CD14-positive monocyte (primary cell): ENCODE measurements at places on chromosomes 1 and 21.
A peak's percentile ranks its signal among the peaks of the same experiment; 100 is the strongest.

DNA sequence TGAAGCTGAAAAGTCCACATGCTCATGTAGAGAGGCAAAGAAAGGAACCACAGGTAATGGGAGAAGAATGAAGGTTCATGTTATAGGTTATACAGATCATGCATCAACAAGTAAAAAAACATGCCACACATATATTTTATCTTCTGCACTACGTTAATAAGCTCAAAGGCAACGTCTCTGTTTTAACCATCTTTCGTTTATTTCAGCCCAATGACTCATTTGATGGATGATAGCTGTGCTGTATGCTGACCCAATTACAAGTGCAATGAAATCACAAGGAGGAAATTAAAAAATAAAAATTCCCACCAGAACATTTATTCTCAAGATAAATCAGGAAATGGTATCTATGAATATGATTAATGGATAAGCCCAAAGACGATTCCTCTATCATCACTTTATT, 24.6 kb downstream of the XCL1 start:
- no peak overlapping the region for H3K27ac ChIP-seq
- H3K4me3 ChIP-seq, result no peak overlapping the region
- H3K27me3 ChIP-seq, result no peaks in the 10 kb centered on the region
- no peaks in the 10 kb centered on the region for H3K4me1 ChIP-seq
- no peaks in the 10 kb centered on the region for H3K36me3 ChIP-seq

GRCh38 chr1:44401256-44402228, 3.5 kb upstream of the RNF220 start:
- no peak for DNase-seq
- H3K4me3 ChIP-seq, result no peak overlapping the region
- no peaks in the 10 kb centered on the region for H3K36me3 ChIP-seq
- peaks cover 15% of the 10 kb centered on the region for H3K27me3 ChIP-seq
- no peak overlapping the region for H3K27ac ChIP-seq

DNA sequence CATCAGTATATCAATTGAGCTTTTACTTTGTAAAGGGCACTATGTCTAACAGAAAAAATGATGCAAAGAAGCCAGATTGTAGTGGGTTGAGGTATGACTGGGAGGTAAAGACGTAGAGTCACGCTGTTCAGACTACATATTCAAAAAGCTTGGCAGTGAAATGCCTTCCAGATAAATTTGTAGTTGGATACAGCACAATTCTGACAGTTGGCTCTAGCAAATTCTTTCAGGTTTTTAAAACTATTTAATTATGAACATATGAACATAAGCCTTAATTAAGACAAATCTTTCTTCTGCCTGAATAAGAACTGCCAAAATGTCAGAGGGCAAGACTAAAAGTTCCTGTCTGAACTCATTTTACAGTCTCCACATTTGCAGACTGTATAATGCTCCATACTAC, 118.8 kb downstream of the DPYD start:
- H3K27ac ChIP-seq, result peak overlapping the region; percentile 9
- H3K27me3 ChIP-seq, result no peaks in the 10 kb centered on the region
- no peak for DNase-seq
- peaks cover 20% of the 10 kb centered on the region for H3K36me3 ChIP-seq
- no peak overlapping the region for H3K4me3 ChIP-seq

DNA sequence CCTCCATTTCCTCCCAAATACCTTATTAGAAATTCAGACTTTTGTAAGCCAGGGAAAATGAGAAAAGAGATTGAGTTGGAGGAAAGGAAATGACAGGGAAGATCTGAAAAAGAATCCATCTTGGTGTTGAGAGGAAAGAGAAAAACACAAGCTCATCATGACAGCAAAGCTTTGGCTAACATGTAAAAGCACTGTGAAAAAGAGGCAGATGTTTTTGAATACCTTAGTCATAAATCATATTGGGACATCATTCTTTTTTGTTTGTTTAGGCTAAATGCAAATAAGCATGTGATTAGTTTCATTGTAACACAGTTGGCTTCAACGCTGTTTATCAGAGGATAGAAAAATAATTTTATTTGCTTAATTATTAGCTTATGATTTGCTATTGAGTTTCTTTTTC, 64.6 kb downstream of the LHX8 start:
- no peaks in the 10 kb centered on the region for H3K27me3 ChIP-seq
- no peaks in the 10 kb centered on the region for H3K36me3 ChIP-seq
- no peak for DNase-seq
- H3K4me3 ChIP-seq, result no peak overlapping the region
- H3K4me1 ChIP-seq, result no peaks in the 10 kb centered on the region

DNA sequence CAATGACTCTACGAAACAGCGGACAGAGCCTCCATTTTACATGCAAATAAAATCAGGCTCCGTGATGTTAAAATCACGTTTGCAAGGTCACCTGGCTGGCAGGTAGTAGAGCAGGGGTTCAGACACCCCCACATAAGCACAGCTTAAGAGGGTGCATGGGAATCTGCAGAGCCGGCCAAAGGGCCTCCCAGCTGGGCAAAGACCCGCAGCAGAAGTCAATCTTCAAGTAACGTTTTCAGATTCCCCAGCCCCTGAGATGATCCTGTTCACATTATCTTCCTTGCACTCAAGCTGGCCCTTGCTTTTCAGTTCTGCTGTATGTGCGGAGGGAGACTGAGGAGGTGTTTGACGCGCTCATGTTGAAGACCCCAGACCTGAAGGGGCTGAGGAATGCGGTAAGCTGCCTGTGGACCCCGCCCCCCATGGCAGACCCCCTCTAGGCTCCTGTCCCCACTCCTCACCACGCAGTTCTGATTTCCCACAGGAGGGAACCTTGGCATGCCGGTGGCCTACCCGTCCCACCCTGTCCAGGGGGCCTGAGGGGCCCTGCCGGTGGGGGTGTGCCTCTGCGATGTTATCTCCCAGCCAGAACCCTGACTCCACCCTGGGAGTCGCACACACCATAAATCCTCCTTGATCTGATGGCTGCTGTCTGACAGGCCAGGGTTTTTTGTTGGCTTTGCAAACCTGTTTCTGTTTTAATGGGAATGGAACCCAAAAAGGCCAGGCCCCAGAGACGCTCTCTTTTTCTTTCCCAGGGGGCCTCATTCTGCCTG, 28.2 kb downstream of the GRHL3 start:
- no peak overlapping the region for H3K4me3 ChIP-seq
- H3K36me3 ChIP-seq, result no peaks in the 10 kb centered on the region
- DNase-seq, result no peak
- no peaks in the 10 kb centered on the region for H3K27me3 ChIP-seq
- H3K4me1 ChIP-seq, result no peaks in the 10 kb centered on the region
- no peak overlapping the region for H3K27ac ChIP-seq

DNA sequence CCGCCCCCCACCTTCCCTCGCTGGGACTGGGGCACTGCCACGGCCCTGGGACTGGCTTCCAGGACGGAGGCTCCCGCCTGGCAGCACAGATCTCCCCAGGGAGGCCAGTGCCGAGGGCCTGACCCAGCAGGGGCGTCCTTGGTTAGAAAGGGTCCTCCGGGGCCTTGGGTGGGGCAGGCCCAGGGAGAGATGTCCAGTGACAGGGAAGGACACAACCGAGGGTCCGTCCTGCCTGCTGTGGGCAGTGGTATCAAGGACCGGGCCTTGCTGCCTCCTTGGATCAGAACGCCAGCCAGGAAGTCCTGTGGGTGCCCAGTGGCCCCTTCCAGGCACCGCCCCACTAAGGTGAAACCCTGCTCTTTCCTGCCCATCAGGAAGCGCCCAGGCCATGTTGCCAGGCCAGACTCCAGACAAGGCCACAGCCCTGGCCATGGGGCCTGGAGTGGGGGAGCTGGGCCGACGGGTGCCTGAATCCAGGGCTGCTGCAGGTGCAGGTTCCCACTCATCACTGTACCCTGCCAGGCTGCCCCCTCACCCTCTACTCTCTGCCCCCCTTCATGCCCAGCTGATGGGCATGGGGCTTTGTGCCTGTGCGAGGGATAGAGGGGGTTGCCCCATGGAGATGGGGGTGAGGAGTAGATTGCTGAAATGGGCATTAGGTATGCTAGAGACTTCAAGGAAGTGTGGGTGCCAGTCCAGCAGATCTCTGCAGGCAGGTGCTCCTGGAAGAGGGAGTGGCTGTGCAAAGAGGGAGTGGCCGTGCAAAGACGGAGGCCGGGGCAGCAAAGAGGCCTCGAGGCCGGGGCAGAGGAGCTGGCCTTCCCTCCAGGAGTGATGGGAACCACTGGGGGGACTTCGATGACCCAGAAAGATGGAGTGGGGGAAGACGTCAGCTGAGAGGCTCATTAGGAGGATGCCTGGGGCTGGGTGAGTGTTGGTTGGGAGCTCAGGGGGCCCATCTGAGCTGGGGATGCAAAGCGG, 2.2 kb upstream of the PRKCZ start:
- peaks cover 9% of the 10 kb centered on the region for H3K27me3 ChIP-seq
- H3K36me3 ChIP-seq, result no peaks in the 10 kb centered on the region
- H3K4me3 ChIP-seq, result no peak overlapping the region
- no peak for DNase-seq
- peaks cover 7% of the 10 kb centered on the region for H3K4me1 ChIP-seq

GRCh38 chr1:116567790-116568661, 2.8 kb downstream of the CD58 start:
- H3K27me3 ChIP-seq, result no peaks in the 10 kb centered on the region
- no peaks in the 10 kb centered on the region for H3K36me3 ChIP-seq
- H3K4me1 ChIP-seq, result peaks cover 55% of the 10 kb centered on the region
- peak overlapping the region; percentile 84 for H3K4me3 ChIP-seq

GRCh38 chr1:47510282-47510811, 72.5 kb downstream of the FOXD2 start:
- no peak for DNase-seq
- H3K4me1 ChIP-seq, result peaks cover 4% of the 10 kb centered on the region
- no peaks in the 10 kb centered on the region for H3K36me3 ChIP-seq
- H3K27me3 ChIP-seq, result peaks cover 49% of the 10 kb centered on the region

GRCh38 chr1:208179961-208180409, 64.2 kb downstream of the PLXNA2 start:
- H3K4me1 ChIP-seq, result peaks cover 5% of the 10 kb centered on the region
- H3K27ac ChIP-seq, result no peak overlapping the region
- H3K4me3 ChIP-seq, result no peak overlapping the region
- DNase-seq, result no peak

DNA sequence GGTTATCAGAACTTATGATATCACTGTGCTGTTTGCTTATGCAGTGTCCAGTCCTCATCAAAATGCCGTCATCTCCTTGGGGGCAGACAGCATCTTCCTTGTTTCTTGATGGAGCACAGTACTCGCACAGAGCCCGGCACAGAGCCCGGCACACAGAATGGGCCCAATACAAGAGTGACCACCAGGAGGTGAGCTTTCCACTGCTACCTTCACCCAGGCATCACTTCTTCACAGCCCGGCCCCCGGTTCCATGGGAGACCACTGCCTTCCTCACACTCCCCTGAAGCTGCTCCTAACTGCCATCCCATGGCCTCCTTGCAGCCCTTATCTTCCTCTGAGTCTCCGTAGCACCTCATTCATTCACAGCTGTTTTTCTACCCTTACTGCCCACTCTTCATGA, 94.0 kb downstream of the TNR start:
- H3K27me3 ChIP-seq, result no peaks in the 10 kb centered on the region
- no peaks in the 10 kb centered on the region for H3K36me3 ChIP-seq
- no peak overlapping the region for H3K27ac ChIP-seq
- DNase-seq, result no peak

GRCh38 chr1:19337289-19337688, 25.2 kb downstream of the SLC66A1 start:
- no peaks in the 10 kb centered on the region for H3K4me1 ChIP-seq
- H3K27ac ChIP-seq, result no peak overlapping the region
- no peak overlapping the region for H3K4me3 ChIP-seq

DNA sequence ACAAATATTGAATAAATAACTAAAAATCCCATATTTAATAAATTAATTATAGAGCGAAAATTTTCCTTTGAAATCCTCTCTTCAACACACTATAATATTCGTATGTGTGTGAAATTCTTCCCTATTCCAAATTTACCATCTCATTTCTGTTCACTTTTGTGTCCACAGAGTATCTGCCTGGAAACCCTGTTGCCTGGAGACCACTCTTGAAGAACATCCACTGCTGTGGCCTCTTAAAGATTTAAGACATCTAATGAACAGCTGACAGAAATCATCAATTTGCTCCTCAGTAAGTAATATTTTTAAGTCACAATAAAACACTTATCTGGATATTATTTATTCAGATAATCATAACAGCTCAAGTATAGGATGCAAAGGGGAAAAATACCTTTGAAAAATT, 69.7 kb downstream of the CYYR1 start:
- H3K27ac ChIP-seq, result no peak overlapping the region
- H3K36me3 ChIP-seq, result no peaks in the 10 kb centered on the region
- no peak for DNase-seq
- H3K27me3 ChIP-seq, result no peaks in the 10 kb centered on the region

GRCh38 chr1:243260221-243260880, 4.5 kb downstream of the SDCCAG8 start:
- no peak overlapping the region for H3K4me3 ChIP-seq
- peaks cover 49% of the 10 kb centered on the region for H3K4me1 ChIP-seq
- DNase-seq, result no peak
- no peaks in the 10 kb centered on the region for H3K27me3 ChIP-seq
- no peak overlapping the region for H3K27ac ChIP-seq

DNA sequence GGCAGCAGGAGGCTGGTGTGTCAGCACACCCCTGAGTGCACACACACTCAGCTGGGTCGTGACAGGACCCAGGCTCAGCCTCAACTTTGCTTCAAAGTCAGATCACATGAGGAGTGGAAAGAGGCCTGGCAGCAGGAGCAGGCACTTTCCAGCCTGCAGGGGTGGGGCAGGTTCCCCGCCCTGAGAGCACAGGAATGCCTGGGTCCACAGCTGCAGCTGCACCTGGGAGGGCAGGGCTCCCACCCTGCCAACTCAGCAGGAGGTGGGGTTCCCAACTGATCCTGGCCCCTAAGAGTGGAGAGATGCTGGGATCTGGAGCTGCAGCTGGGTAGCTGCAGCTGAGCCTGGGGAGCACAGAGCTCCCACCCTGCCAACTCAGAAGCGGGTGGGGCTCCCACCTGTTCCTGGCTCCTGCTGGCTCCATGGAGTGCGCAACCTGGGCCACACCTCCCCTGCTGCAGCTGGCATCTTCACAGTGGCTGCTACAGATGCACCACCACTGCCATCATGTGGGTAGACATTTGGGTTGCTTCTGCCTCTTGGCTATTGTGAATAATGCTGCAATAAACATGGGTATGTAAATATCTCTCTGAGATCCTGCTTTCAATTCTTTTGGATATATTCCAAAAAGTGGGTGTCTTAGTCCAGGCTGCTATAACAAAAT, 415.4 kb downstream of the TTLL7 start:
- H3K36me3 ChIP-seq, result no peaks in the 10 kb centered on the region
- no peaks in the 10 kb centered on the region for H3K4me1 ChIP-seq
- no peak overlapping the region for H3K27ac ChIP-seq

- no peaks in the 10 kb centered on the region for H3K4me1 ChIP-seq
- DNase-seq, result no peak
- H3K4me3 ChIP-seq, result no peak overlapping the region
- no peaks in the 10 kb centered on the region for H3K27me3 ChIP-seq
- no peak overlapping the region for H3K27ac ChIP-seq
These were observed 1288.3 kb upstream of the B3GALT2 start for GRCh38 chr1:194474701-194475100.

GRCh38 chr1:29259802-29260441, 23.6 kb downstream of the PTPRU start:
- H3K27me3 ChIP-seq, result peaks cover 28% of the 10 kb centered on the region
- peak; percentile 17 for DNase-seq
- H3K4me1 ChIP-seq, result peaks cover 9% of the 10 kb centered on the region
- H3K36me3 ChIP-seq, result no peaks in the 10 kb centered on the region
- H3K27ac ChIP-seq, result no peak overlapping the region
